ENCODE measurements at places on chromosomes 1 and 21. TPM values are rescaled to one million over a fixed set of nuclear protein-coding genes. Genes with fewer than 3 reads are reported as not detected.

ADCY10 gene
- total RNA-seq = not detected

ANKRD65 gene
- total RNA-seq = 1.8 TPM

MSH4 gene
- 0.24 TPM for total RNA-seq

OR2L13 gene
- not detected for total RNA-seq

NMNAT2 gene
- total RNA-seq = 10.0 TPM

SPRR2A gene
- total RNA-seq = not detected

HSD3B2 gene
- total RNA-seq = not detected

GBP2 gene
- total RNA-seq = not detected

LCE3E gene
- total RNA-seq = not detected

OR2M4 gene
- not detected for total RNA-seq

ATP1A4 gene
- 0.63 TPM for total RNA-seq
